G401 (cell line): ENCODE measurements at places on chromosomes 3 and 15.

DNA sequence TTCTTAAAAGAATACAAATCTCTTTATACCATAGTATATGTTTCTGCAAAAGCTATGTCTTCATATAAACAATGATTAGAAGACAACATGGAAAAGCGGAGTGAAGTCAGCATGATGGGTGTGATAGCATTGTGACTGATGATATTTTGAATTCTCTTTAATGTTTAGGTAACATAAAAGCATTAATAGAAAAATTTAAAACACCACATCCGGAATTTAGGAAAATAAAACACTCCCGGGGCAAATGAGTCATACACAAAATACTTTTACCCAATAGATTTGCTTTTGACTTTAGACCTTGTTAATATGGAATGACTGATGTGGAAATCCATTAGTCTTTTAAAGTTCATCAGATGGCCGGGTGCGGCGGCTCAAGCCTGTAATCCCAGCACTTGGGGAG, 134.7 kb downstream of the P3H2 start:
- no peak for DNase-seq

DNA sequence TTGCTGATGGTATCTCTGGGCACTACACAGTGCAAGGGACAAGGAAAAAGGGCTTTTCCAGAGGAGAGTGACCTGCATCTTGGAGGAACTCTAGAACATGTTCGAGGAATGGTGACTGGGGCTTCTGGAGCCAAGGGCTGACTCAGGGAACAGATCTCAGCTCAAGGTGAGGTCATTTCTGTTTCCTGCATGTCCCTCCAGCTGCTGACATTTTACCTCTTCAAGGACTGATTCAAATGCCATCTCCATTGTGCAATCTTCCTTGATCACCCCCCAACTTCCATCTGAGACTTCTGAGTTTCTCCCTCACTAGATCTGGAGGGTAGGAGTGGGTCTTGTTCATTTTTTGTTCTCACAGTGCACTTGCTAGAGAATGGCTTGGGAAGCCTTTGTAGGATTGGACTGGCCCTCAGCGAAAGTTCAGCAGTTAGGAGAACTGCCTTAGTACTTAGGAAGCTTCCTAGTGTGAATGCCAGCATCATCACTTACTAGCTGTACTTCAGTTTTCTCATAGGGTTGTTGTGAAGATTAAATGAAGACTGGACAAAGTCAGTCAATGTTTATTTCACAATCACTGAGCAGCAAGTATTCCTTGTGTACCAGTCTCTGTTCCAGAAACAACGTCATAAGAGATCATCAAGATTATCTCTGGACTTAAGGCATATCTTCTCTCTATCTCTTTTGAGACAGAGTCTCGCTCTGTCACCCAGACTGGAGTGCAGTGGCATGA, 2.6 kb upstream of the IDH3A start:
- DNase-seq, result no peak

GRCh38 chr15:22915866-22916515, 64.2 kb downstream of the CYFIP1 start:
- no peak for DNase-seq

DNA sequence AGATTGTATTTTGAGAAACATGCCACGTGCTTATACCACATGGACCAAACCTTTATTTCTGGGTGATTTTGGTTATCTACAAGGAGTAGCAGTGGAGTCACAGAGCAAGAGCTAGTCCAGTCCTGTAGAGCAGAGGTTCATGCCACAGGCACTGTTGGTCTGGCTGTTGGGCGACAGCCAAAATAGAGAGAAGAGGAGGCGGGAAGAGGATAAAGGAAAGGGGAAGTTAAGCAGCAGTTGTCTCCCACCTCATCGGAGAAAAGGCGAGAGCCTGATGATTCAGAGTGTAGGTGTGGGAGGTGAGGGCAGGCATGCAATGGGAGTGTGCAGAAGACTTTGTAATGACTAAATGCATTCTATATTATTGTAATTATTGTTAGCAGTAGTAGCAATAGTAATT, 237.5 kb upstream of the ROPN1 start:
- DNase-seq, result no peak

GRCh38 chr3:48409291-48410201, 20.3 kb downstream of the PLXNB1 start:
- no peak for DNase-seq

GRCh38 chr15:81097116-81097889, 36.8 kb upstream of the CFAP161 start:
- no peak for DNase-seq

DNA sequence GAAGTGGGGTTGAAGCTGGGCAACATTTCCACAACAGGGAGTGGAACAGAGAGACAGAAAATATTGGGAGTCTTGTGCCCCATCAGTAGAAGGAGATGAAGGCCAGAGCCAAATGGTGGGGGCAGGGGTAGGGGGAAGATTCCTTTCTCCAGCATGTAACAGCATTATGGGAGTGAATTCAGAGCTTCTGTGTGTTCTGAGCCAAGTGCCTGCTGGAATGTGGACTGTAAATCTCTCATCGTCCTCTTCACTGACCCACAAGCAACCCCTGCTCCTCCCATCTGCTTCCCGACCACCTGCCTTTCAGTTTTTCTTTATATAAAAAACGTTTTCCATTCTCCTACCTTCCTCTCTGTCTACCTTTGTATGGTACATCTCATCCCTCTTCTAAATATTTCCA, 344.2 kb upstream of the TPRG1 start:
- no peak for DNase-seq

- DNase-seq, result peak; percentile 26
These were observed 191.0 kb downstream of the NLGN1 start for GRCh38 chr3:173588556-173588955.

GRCh38 chr3:10140996-10141546, 507 bp upstream of the VHL start:
- DNase-seq, result no peak

GRCh38 chr3:169822091-169822490, 9.4 kb upstream of the LRRC34 start:
- no peak for DNase-seq

DNA sequence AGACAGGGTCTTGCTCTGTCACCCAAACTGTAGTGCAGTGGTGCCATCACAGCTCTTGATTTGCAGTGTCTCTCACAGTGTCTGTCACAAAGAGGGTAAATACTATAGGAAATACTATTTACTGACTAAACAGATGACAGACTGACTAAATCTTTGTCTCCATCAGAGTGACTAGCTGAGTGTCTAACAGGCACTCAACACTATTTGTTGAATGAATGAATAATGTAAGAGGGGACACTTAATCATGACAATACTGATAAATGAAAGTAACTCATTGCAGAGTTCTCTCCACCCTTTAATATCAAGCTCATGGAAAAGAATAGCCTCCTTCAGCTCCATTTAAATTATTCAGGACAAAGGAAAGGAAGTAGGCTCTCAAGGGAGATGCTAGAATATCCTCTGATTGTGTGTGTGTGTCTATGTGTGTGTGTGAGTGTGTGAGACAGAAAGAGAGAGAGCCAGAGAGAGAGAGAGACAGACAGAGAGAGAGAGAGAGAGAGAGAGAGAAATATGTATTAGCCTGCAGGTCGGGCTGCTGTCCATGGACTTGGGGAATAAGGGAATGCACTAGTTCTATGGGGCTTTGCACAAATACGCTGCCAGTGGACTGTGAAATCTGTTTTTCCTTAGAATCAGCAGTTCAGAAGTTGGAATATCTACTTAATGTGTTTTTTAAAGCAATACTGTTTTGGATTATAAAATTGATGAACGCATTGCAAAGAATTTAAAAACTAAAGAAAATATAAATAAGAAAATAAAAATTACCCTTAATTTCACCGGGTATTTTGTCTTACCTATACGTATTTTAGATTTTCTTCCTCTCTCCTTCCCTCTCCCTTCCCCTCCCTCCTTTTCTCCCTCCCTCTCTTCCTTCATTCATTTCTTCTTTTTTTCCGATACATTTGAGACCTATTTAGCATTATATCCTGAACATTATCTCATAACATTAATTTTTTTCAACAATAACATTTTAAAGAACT, 132.9 kb upstream of the LRIG1 start:
- no peak for DNase-seq

- no peak for DNase-seq
These were observed 172.0 kb downstream of the STT3B start for GRCh38 chr3:31704591-31705179.

GRCh38 chr15:51307811-51308210, 30.6 kb downstream of the CYP19A1 start:
- no peak for DNase-seq

DNA sequence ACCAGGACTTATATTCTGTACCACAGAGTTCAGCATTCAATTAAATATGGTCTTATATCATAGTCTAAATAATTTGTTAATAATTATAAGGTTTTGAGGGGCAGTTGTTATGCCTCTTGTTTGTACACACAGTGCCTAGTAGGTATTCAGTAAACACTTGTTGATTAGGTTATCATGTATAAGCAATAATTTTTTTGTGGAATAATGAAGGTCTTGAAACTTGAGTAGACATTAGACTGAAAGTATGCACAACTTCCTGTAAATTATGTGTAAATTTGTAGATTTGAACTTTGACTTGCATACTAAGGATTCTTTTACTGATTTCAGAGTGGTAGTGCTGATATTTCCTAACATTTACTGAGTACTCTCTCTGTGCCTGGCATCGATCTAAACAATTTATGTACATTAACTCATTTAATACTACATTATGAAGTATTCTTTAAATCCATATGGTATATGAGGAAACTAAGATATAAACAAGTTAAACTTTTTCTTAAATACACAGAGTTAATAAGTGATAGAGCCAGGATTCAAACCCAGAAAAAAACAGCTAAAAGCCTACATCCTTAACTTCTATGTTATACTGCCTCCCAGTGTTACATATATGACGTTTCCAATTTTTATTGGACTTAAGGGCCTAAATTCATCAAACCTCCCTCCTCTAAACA, 65.1 kb downstream of the GLCE start:
- no peak for DNase-seq

DNA sequence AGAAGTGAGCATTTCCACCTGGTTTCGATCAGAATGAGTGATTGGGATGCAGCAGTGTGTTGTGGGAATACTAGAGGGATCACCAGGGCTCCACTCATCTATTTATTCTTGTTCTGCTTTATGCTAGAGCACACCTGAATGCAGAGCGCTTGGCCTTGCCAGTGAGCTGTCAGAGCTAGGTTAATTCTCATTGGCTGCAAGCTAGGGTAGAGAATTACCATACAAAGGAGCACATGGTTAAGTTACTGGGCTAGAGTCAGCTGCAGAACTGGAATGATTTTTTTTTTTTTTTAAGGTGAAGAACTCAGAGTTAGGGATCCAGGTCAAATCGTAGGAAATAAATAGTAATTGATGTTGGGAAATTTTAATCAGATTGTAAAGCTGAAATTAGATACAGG, 8.8 kb downstream of the EIF2AK4 start:
- no peak for DNase-seq

GRCh38 chr15:31046759-31047359, 54.7 kb downstream of the TRPM1 start:
- DNase-seq, result no peak

GRCh38 chr3:101719604-101720185, 4.7 kb upstream of the CEP97 start:
- DNase-seq, result no peak

- no peak for DNase-seq
These were observed 54.6 kb upstream of the VILL start for GRCh38 chr3:37935756-37936666.

GRCh38 chr15:41860049-41860828, 21.6 kb downstream of the PLA2G4B start:
- DNase-seq, result no peak

GRCh38 chr15:70196372-70197316, 98.9 kb upstream of the TLE3 start:
- DNase-seq, result no peak
